ENCODE measurements at places on chromosomes 5 and 9.

DNA sequence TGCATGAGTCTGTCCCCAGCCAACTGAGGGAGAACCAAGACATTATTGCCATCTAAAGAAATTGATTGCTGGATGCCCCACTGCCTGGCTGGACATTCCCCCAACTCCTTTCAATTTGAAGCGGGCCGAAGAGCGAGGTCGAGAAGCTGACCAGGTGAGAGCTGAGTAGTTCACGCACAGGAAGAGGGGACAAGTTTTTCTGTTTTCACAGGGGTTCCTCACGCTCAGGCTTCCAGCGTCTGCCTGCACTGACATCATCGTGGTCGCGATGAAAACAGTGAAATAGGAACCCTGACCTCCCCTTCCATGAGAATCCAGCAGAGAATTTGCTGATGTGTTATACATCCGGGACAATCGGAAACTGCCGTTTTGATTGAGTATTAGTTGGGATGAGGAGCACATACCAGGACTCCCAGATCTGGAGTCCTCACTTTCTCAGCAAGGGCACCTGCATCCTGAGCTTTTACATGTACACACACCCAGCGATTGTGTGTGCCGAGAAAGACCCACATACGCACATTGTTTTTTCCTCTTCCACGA, 3.1 kb upstream of the DMRT3 start:
- no peaks in the 10 kb centered on the region for H3K4me1 ChIP-seq
- H3K4me3 ChIP-seq = no peak overlapping the region
- H3K36me3 ChIP-seq = no peaks in the 10 kb centered on the region
- DNase-seq = no peak
- H3K27ac ChIP-seq = no peak overlapping the region
- no peaks in the 10 kb centered on the region for H3K27me3 ChIP-seq

- no peaks in the 10 kb centered on the region for H3K36me3 ChIP-seq
- no peaks in the 10 kb centered on the region for H3K4me1 ChIP-seq
- H3K27ac ChIP-seq = no peak overlapping the region
- no peak overlapping the region for H3K4me3 ChIP-seq
Measured at GRCh38 chr9:19690128-19690527, 98.7 kb downstream of the SLC24A2 start.

- no peaks in the 10 kb centered on the region for H3K36me3 ChIP-seq
- H3K4me3 ChIP-seq = no peak overlapping the region
- H3K27ac ChIP-seq = no peak overlapping the region
- H3K27me3 ChIP-seq = peaks cover 14% of the 10 kb centered on the region
- H3K4me1 ChIP-seq = no peaks in the 10 kb centered on the region
Measured at GRCh38 chr5:151926188-151926587, 1.5 kb upstream of the GLRA1 start.

- DNase-seq = no peak
- H3K36me3 ChIP-seq = no peaks in the 10 kb centered on the region
- no peaks in the 10 kb centered on the region for H3K27me3 ChIP-seq
Measured at GRCh38 chr5:76556511-76557221, 66.5 kb downstream of the F2RL2 start.

GRCh38 chr9:16413509-16414016, 456.9 kb downstream of the BNC2 start:
- no peaks in the 10 kb centered on the region for H3K36me3 ChIP-seq
- no peaks in the 10 kb centered on the region for H3K4me1 ChIP-seq
- H3K27ac ChIP-seq = no peak overlapping the region
- no peak for DNase-seq
- H3K27me3 ChIP-seq = peaks cover 46% of the 10 kb centered on the region
- no peak overlapping the region for H3K4me3 ChIP-seq

- peaks cover 17% of the 10 kb centered on the region for H3K27me3 ChIP-seq
- DNase-seq = no peak
- no peaks in the 10 kb centered on the region for H3K4me1 ChIP-seq
- H3K36me3 ChIP-seq = no peaks in the 10 kb centered on the region
- no peak overlapping the region for H3K27ac ChIP-seq
Measured at GRCh38 chr9:89648247-89649000, 43.6 kb downstream of the GADD45G start.

GRCh38 chr9:119844431-119844830, 475.2 kb upstream of the BRINP1 start:
- H3K27ac ChIP-seq = no peak overlapping the region
- H3K27me3 ChIP-seq = no peaks in the 10 kb centered on the region
- H3K4me1 ChIP-seq = no peaks in the 10 kb centered on the region
- H3K4me3 ChIP-seq = no peak overlapping the region

DNA sequence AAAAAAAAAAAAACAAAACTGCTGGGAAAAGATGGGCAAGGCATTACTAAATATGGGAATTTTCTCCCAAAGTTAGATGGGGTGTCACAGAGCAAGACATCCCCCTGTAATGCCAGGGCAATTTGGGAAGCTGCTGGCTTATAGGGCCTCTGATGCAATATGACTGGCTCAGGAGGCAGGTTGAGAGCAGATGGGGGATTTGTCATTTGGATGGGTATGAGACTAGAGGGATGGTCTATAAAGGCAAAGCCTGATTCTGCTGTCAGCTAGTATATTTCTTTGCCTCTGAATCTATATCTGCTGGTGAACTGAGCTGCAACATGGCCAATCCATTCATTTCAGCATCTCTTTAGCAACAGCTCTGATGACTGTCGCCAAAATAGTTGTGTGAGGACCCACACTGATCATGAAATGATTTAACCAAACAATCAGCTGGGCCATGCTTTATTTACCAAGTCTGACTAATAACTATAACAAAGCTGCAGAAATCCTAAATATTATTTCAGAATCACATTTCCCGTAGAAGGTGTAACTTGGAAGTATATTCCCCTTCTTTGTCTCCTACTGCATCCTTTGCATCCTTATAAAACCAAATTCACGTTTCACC, 455.1 kb upstream of the ZNF608 start:
- no peak for DNase-seq
- no peak overlapping the region for H3K27ac ChIP-seq
- H3K27me3 ChIP-seq = no peaks in the 10 kb centered on the region
- no peak overlapping the region for H3K4me3 ChIP-seq
- H3K36me3 ChIP-seq = no peaks in the 10 kb centered on the region

GRCh38 chr5:176779537-176779936, 30.8 kb upstream of the UNC5A start:
- H3K4me3 ChIP-seq = no peak overlapping the region
- H3K27ac ChIP-seq = no peak overlapping the region
- H3K36me3 ChIP-seq = no peaks in the 10 kb centered on the region

All from HCT116 (cell line).